ENCODE measurements at places on chromosomes 11 and 22. TPM values are rescaled to one million over a fixed set of nuclear protein-coding genes. Genes with fewer than 3 reads are reported as not detected.

DNA sequence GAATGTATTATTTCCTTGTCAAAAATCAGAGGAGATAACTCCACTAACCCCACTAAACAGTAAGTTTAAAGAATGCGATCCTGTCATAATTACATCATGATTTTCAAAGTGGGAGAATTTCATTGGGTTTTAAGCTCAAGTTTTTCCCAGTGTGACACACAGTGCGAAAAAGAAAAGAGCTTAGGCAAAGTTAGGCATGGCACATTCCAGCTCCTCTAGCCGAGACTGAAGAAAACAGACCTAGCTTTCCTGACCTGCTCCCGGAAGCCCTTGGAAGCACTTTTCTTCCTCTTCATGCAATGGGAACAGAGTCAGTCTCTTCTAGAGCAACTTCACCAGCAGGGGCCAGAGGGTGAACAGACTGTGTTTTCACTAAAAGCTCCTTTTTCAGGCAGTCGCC lies 76.6 kb upstream of the AKIP1 start:
- H3K4me1 ChIP-seq, result peaks cover 12% of the 10 kb centered on the region
- no peaks in the 10 kb centered on the region for H3K36me3 ChIP-seq
- no peak overlapping the region for H3K4me3 ChIP-seq
- peaks cover 10% of the 10 kb centered on the region for H3K27me3 ChIP-seq

DNA sequence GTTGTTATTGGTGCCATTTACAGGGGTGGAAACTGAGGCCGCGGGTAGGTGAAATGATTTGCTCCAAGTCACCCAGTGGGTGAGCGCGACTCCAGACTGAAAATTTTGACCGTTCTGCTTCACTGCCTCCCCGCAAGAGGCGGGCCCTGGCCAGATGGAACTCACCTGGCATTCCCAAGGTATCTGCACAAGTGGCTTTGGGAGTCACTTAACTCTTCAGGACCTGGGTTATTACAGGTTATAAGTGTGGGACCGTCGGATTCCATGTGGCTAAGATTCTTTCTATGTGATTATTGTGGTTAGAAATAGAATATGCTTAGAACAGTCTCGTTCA lies 598 bp downstream of the CABIN1 start:
- peaks cover 25% of the 10 kb centered on the region for H3K4me1 ChIP-seq
- no peak for DNase-seq
- H3K27ac ChIP-seq, result peak overlapping the region; percentile 89

DNA sequence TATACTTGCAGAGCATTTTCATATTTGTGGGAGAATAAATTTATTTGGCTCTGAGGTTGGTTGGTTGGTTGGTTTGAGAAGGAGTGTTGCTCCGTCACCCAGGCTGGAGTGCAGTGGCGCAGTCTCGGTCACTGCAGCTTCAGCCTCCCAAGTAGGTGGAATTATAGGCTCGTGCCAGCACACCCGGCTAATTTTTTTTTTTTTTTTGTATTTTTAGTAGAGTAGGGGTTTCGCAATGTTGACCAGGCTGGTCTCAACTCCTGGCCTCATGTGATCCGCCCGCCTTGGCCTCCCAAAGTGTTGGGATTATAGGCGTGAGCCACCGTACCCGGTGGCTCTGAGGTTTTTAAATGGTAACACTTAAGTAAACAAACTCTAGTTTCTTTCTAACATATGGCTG lies 161.1 kb downstream of the TEAD1 start:
- no peak overlapping the region for H3K27ac ChIP-seq
- H3K4me1 ChIP-seq, result no peaks in the 10 kb centered on the region
- H3K27me3 ChIP-seq, result peaks cover 34% of the 10 kb centered on the region
- no peaks in the 10 kb centered on the region for H3K36me3 ChIP-seq
- no peak overlapping the region for H3K4me3 ChIP-seq

- H3K4me3 ChIP-seq, result peak overlapping the region; percentile 66
- peak; percentile 89 for DNase-seq
- H3K36me3 ChIP-seq, result no peaks in the 10 kb centered on the region
- H3K4me1 ChIP-seq, result peaks cover 88% of the 10 kb centered on the region
- peak overlapping the region; percentile 96 for H3K27ac ChIP-seq
- no peaks in the 10 kb centered on the region for H3K27me3 ChIP-seq
These were observed 21.2 kb downstream of the PTPRJ start for GRCh38 chr11:48001438-48002021.

DNA sequence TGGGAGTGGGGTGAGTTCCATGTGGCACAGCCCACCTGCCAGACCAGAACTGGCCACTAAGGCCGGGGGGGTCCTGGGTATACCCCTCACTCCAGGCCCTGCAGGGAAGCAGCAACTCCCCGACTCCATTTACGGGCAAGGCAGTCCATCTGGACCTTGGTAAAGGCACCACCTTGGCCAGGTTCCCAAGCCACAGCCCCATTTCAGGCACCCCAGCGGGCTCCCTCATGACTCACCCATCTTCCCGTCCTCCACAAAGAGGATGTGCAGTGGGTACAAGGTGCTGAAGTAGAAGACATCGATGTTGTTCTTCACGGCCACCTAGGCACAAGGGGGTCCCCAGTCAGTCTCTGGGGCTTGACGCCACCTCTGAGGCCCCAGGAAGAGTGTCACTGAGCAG lies 15.7 kb upstream of the RASL10A start:
- no peak for DNase-seq
- no peak overlapping the region for H3K27ac ChIP-seq
- peaks cover 6% of the 10 kb centered on the region for H3K36me3 ChIP-seq
- H3K27me3 ChIP-seq, result no peaks in the 10 kb centered on the region
- H3K4me1 ChIP-seq, result no peaks in the 10 kb centered on the region

GRCh38 chr11:114785820-114786219 lies 107.5 kb downstream of the NXPE2 start:
- no peak for DNase-seq
- H3K4me3 ChIP-seq, result no peak overlapping the region
- peaks cover 8% of the 10 kb centered on the region for H3K27me3 ChIP-seq
- H3K27ac ChIP-seq, result no peak overlapping the region
- H3K4me1 ChIP-seq, result no peaks in the 10 kb centered on the region

- no peak for DNase-seq
- no peaks in the 10 kb centered on the region for H3K36me3 ChIP-seq
- no peaks in the 10 kb centered on the region for H3K4me1 ChIP-seq
These were observed 62.1 kb downstream of the LRP5 start for GRCh38 chr11:68374531-68374930.

GRCh38 chr22:47034905-47035419 lies 272.5 kb downstream of the TBC1D22A start:
- no peak overlapping the region for H3K4me3 ChIP-seq
- H3K27me3 ChIP-seq, result no peaks in the 10 kb centered on the region

DNA sequence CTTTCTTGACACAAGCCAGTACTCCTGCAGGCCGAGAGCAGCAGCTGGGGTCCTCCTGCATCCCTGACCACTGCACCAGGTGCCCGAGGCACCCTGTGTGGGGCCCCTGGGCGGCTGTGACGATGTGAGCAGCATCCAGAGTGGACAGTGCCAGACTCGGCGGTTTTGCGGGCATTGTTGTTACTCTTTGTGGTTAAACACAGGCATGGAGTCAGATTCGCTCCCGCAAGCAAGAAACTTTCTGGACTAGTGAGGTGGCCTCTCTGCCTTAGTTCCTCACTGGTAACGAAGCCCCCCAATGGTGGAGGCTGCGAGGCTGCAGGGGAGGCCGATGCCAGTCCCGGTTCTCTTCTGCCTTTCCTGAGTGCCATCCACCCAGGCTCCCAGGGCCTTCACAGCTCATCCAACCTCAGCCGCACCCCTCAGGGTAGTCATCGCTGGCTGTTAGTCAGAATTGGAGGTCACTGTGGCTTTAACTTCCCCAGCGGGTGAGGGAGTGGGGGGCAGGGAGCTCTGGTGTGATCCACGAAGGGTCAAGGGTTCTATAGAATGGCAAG lies 3.7 kb upstream of the CLDN5 start:
- H3K36me3 ChIP-seq, result no peaks in the 10 kb centered on the region
- H3K4me3 ChIP-seq, result no peak overlapping the region
- no peak overlapping the region for H3K27ac ChIP-seq
- peaks cover 14% of the 10 kb centered on the region for H3K27me3 ChIP-seq

- peak; percentile 61 for DNase-seq
- H3K4me3 ChIP-seq, result peak overlapping the region; percentile 77
- no peaks in the 10 kb centered on the region for H3K27me3 ChIP-seq
- peaks cover 6% of the 10 kb centered on the region for H3K36me3 ChIP-seq
- peak overlapping the region; percentile 90 for H3K27ac ChIP-seq
These were observed 40.4 kb downstream of the BCR start for GRCh38 chr22:23220485-23221350.

The CALCA gene
- total RNA-seq, result not detected

The MUC15 gene
- not detected for total RNA-seq

The SAC3D1 gene
- total RNA-seq, result 20.3 TPM

The MOGAT2 gene
- total RNA-seq, result not detected

The DDB1 gene
- total RNA-seq, result 227 TPM
